ENCODE measurements at places on chromosomes 1 and 21.

- DNase-seq, result peak; percentile 64
Measured at GRCh38 chr1:213070406-213070805, 19.4 kb downstream of the RPS6KC1 start.

- DNase-seq, result no peak
Measured at GRCh38 chr1:71766748-71767147, 515.6 kb downstream of the NEGR1 start.

DNA sequence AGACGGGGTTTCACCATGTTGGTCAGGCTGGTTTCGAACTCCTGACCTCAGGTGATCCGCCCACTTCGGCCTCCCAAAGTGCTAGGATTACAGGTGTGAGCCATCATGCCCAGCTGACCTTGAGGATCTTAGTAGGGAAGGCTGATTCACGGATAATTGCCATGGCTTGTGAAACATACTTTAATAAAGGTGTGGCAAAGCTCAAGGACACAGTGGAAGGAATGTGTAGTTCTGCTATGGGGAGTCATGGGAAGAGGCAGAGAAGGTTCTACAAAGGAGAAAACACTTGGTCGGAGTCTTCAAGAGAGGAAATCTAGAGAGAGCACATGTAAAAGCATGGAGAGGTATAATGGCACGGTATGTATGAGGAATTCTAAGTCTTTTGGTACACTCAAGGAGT, 12.7 kb upstream of the PTCH2 start:
- DNase-seq, result no peak

DNA sequence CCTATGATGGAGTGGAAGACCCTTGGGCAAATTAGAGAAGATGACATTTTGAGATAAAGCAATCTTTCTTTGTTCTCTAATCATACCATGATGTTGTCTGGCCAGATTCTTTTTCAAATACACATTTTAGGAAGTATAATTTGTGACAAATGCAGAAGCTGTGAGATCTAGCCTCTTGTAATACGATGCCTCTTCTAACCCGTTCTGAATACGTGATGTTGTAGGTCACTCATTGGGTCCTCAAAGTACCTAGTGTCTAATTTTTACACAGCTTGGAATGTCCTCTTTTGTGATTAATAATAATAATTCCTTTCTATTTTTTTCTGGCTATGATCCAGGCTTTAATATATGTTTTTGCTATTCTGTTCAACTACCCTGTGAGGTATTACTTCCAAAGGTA, 502.7 kb downstream of the NUF2 start:
- no peak for DNase-seq

GRCh38 chr21:20641241-20641640, 357.0 kb upstream of the NCAM2 start:
- DNase-seq, result no peak

- DNase-seq, result peak; percentile 60
Measured at GRCh38 chr1:221336126-221336525, 405.8 kb downstream of the DUSP10 start.

Data from fibroblast of skin of right biceps (primary cell).